ENCODE measurements at places on chromosomes 6 and 20. TPM values are rescaled to one million over a fixed set of nuclear protein-coding genes. Genes with fewer than 3 reads are reported as not detected.

The CSE1L gene
- total RNA-seq = 114 TPM

GRCh38 chr20:37430778-37431460 lies 85.0 kb downstream of the SRC start:
- DNase-seq = no peak

DNA sequence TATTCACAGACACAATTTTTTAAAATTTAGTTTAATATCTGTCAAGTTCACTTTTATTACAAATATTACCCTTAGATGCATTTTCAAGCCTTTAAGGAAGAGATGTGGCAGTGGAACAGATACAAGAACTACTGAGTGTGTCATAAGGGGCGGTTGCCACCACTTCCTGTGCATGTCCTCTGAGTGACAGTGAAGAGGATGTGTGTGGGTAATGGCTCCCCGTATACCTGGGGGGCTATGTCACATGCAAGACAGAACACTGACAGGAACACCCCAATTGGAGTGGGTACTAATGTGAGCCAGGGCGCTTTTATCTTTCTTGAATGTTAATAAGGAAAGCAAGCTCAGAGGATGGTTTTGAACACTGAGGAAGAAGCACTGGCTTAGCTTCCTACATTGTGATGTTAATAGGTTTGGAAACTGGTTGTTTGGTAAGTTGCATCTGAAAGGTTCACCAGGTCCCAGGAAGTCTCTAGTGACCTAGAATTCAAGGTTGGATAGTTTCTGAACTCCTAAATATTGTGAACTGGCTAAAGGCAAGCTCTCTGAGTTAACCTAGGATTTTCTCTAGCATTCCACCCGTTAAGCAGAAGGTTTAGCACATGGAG lies 83.4 kb upstream of the ASF1A start:
- peak; percentile 56 for DNase-seq

DNA sequence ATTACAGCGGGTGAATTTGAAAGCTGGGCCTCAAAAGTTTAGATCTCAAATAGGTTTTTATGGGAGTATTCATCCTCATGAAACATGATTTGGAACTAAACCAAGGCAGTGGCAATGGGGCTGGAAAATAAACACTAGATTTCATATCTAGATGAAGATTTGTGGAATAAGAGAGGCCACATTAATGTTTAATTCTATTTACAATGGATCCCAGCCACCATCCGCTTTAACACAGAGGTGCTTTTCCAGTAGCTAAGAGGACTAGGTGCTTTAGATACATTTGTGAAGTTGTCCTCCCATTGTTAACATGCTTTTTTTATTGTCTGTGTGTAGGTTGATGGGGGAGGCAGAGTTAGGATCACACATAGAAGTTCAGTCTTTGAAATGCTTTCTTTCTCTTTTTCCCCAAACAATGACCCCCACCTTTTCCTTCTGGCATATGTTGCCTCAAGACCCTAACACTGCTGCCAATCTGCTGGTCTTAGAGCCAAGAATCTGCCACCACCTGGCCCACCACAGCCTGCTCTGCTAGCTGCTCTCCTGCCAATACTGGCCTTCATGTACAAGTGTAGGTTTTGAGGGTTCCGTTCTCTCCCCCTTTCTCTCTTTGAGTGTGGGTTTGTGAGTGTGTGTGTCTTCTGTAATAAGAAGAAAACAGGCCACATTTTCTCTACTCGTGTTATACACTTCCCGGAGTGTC lies 27.8 kb upstream of the GFRAL start:
- DNase-seq = no peak

GRCh38 chr6:163813979-163814493 lies 399.5 kb downstream of the QKI start:
- DNase-seq = no peak

The MAP7 gene
- 0.94 TPM for total RNA-seq

The PRDM1 gene
- total RNA-seq = 52.3 TPM

The F13A1 gene
- not detected for total RNA-seq

DNA sequence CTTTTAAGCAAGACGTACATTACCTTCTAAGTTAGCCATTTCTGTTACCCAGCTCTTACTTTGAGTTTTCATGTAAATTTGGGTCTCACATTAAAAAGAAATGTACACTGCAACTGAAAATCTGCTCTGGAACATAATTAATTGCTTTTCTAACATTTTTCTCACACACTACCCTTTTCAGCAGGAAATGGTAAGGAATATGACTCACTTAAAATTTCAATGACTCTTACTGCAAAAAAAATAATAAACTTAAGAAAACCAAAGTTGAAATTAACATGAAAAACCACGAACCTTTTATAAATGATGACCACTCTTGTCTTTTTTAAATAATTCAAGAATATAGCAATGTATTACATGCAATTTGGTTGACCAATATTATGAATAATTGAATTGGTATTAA lies 1.3 kb downstream of the CGA start:
- no peak for DNase-seq

DNA sequence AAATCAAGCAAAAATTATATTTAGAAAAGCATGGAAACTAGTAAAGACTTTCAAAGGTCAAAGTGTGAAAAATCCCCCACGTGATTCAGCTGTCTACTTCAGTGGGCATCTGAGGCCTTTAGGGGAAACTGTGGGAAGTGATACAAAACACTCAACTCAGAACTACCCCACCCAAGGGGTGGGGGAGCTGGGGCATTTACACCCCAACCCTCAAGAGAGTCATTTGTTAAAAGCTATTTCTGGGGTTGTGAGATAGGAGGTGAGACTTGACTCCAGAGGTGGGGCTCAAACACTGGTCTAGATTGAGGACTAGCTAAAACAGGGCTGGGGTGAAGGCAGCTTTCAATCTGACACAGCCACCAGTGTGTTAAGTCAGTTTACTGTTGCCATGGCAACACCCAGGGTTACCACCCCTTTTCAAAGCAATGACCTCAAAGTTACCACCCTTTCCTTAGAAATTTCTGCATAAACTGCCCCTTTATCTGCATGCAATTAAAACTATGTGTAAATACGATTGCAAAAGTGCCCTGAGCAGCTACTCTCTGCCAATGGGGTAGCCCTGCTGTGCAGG lies 9.9 kb upstream of the GTSF1L start:
- peak; percentile 49 for DNase-seq

DNA sequence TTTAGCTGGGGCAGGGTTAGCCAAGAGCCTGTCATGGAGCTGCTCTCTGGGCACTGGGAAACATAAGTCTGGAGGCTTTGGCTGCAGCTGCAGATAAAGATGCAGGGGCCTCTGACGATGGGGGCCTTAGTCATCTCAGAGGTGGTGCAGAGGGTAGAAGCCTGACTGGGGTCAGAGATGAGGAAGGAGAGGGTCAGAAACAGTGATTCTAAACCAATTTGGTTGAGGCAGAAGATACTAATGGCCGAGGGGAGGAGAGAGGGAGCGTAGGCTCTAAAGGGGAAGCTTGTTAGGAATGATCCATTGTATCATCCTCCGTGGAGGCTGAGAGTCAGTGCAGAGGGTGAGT lies 33.8 kb downstream of the PLEKHG1 start:
- DNase-seq = no peak

The ZSCAN31 gene
- 1.5 TPM for total RNA-seq

DNA sequence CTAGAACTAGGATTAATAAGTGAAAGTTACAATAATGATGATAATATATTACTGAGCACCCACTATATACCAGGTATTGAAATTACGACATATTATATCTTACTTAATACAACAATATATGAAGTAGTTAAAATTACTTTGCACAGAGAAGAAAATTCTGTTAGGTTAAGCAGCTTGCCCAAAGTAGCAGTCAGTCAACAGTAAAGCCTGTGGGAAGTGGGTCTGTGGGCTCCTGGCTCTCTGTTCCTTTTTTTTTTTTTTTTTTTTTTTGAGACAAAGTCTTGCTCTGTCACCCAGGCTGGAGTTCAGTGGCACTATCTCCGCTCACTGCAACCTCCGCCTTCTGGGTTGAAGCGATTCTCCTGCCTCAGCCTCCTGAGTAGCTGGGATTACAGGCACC lies 4.8 kb upstream of the GTF2H4 start:
- no peak for DNase-seq

- no peak for DNase-seq
These were observed 1068.0 kb upstream of the EPHA7 start for GRCh38 chr6:94487371-94487770.

DNA sequence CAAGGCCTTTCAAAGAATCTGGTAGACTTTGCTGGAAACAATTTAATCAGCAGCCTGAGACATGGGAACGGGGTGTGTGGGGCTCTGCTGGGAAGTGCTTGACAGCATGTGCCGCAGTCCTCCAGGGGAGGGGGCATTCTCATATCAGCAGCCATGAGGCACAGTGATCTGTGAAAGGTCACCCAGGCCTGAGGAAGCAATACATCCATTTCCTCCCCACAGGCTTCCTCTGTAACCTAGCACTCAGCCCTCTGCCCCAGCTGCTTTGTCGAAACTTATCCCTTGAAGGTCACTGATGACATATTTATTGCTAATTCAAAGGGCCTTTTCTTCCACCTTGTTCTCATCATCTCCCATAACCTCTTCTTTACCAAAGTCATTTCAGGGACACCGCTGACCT lies 103.3 kb downstream of the TNFAIP3 start:
- DNase-seq = no peak

GRCh38 chr20:56626367-56627121 lies 2.6 kb upstream of the TFAP2C start:
- DNase-seq = no peak

DNA sequence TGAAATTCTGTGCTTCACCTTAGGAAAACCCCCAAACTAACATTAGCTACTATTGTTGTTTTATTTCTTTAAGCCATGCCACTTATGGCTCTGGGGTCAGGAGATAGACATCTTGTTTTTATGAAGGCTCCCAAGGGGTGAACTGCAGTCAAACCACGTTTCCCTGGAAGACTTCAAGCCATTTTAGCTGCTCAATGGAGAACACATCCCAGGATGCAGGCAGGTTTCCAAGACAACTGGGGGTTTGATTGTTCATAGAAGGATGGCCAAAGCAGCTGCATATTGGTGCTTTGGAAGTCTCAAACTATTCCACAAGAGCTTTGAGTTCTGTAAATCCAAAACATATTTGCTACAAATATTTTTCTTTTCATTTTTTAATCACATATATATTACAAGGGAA lies 818.0 kb downstream of the MAFB start:
- no peak for DNase-seq

The GNAS-AS1 gene
- 1.9 TPM for total RNA-seq

GRCh38 chr6:33075568-33076405 lies at the start of gene HLA-DPB1:
HLA-DPB1 (plus strand) TSS chr6:33075990; CDS start chr6:33076042, 52 bp downstream.
- DNase-seq = peak; percentile 26

DNA sequence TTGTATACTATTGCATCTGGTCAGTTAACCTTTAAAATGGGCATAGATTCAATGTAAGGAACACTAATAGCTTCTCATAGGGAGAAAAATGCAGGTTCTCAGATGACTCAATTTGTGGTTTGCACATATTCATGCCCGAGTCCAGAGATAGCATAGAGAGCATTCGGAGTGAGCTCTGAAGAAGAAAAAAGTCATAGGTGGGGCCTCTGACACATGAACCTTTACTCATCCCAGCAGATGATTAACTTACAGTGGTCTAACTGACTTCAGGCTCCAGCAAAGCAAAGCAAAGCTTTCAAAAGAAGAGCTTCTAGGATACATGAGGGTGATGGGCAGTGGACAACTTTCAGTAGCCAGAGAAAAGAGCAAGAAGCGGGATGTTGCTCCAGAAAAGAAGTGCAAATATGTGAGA lies 55.3 kb upstream of the BTN3A2 start:
- no peak for DNase-seq

The PRSS16 gene
- 0.55 TPM for total RNA-seq

- no peak for DNase-seq
These were observed 34.0 kb upstream of the GABRR1 start for GRCh38 chr6:89251170-89251569.

- DNase-seq = no peak
These were observed 58.6 kb upstream of the DOK5 start for GRCh38 chr20:54416770-54417169.

- no peak for DNase-seq
These were observed 236.8 kb downstream of the LY86 start for GRCh38 chr6:6825193-6825784.

GRCh38 chr6:168906391-168906790 lies 347.3 kb downstream of the THBS2 start:
- DNase-seq = no peak

The ELMO2 gene
- total RNA-seq = 59.1 TPM

The LPA gene
- total RNA-seq = not detected

GRCh38 chr20:33026779-33027759 lies 4.4 kb upstream of the BPIFB6 start:
- DNase-seq = no peak

- DNase-seq = no peak
These were observed 11.5 kb upstream of the MAP3K7 start for GRCh38 chr6:90598192-90598951.

- no peak for DNase-seq
These were observed 47.5 kb upstream of the JAG1 start for GRCh38 chr20:10721137-10721896.

DNA sequence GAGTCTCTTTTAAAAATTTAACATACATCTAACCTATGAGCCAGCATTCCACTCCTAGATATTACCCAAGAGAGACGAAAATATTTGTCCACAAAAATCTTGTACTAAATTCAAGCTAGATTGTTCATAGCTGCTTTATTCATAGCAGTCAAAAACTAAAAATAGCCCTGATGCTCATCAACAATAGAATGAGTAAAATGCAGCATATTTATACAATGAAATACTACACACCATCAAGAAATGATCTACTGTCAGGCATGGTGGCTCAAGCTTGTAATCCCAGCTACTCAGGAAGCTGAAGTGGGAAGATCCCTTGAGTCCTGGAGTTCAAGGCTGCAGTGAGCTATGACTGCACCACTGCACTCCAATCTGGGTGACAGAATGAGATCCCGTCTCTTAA lies 22.0 kb upstream of the SRC start:
- DNase-seq = no peak

DNA sequence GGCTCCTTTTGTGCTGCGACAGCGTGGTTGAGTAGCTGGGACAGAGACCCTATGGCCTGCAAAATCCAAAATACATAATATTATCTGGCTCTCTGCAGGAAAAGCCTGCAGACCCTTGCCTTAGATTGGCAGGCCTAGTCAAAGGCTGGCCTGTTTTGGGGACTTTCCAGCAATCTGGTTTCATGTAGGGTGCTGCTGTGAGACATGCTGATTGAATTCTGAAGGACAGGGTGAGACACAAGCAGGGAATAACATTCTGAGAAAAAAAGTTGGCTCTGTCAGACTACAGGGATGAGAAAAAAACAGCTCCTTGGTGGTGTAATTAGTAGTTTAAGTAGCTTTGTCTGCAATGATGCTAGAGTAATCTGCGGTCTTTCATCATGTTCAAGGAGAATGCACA lies 402.7 kb upstream of the AGPAT4 start:
- no peak for DNase-seq

The POPDC3 gene
- total RNA-seq = not detected

The TMEM14C gene
- 61.3 TPM for total RNA-seq

- DNase-seq = no peak
These were observed 37.7 kb upstream of the TULP1 start for GRCh38 chr6:35550437-35550836.

GRCh38 chr6:131225127-131225526 lies 89.9 kb downstream of the AKAP7 start:
- DNase-seq = no peak

- peak; percentile 49 for DNase-seq
These were observed 5.3 kb downstream of the MMP9 start for GRCh38 chr20:46013829-46014516.

The SNAP25 gene
- total RNA-seq = 14.2 TPM

Data from activated T-helper 2 cell treated with anti-CD3 and anti-CD28 coated beads, Interferon-gamma antibody, Interleukin-2, Interleukin-4, amounts not matched to agents 10 μg/mL and 5 μg/mL and 100 μg/mL, durations not matched to agents 14 hours and 24 hours and 36 hours (primary cell).